ENCODE measurements at places on chromosomes 12 and 14. TPM values are rescaled to one million over a fixed set of nuclear protein-coding genes. Genes with fewer than 3 reads are reported as not detected.

DNA sequence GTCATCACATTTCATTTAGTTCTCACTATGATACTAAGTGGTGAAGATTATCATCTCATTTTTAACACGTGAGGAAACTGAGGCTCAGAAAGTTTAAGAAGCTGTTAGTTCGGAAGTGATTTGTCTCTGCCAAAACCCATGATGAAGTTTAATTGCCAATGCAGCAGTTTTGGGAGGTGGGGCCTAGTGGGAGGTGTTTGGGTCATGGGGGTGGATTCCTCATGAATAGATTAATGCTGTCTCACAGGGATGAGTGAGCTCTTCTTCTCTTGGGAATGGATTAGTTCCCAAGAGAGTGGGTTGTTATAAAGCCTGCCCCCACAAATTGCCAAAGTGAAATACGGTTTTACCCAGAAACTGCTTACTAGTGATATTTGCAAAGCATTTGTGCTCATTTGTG lies 91.5 kb upstream of the IGF1 start:
- no peak for DNase-seq

DNA sequence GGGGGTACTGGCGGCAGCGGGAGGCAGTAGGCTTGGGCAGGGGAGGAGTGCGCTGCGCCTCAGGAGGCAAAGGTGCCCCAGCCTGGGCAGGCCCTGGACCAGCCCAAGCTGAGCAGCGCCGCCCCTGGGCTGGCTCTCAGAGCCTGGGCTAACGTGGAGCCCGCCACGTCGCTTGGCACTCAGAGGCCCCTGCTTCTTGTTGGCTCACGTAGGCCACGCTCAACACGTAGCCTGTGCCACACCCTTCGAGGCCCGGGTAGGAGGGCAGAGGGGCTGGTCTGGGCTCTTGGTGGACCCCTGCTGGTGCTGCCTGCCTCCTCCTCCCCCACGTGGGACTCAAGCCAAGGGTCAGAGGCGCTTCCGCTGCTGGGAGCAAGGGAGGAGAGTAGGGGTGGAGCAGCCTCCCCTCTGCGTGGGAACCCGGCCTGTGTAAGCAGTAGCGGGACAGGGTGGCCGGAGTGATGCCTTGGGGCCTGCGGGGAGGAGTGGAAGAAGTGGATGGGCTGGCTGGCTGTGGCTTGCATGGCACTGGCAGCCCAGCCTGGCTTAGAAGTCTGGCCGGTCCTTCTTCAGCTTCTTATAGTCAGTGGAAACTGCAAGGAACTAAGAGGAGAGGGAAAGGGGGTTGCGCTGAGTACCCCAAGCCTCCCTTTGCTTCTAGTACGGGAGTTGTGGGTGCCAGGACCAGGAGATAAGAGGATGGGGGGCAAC lies 5.7 kb downstream of the SHMT2 start:
- DNase-seq = no peak

- peak; percentile 46 for DNase-seq
These were observed 507 bp downstream of the AHSA1 start for GRCh38 chr14:77458249-77458950.

DNA sequence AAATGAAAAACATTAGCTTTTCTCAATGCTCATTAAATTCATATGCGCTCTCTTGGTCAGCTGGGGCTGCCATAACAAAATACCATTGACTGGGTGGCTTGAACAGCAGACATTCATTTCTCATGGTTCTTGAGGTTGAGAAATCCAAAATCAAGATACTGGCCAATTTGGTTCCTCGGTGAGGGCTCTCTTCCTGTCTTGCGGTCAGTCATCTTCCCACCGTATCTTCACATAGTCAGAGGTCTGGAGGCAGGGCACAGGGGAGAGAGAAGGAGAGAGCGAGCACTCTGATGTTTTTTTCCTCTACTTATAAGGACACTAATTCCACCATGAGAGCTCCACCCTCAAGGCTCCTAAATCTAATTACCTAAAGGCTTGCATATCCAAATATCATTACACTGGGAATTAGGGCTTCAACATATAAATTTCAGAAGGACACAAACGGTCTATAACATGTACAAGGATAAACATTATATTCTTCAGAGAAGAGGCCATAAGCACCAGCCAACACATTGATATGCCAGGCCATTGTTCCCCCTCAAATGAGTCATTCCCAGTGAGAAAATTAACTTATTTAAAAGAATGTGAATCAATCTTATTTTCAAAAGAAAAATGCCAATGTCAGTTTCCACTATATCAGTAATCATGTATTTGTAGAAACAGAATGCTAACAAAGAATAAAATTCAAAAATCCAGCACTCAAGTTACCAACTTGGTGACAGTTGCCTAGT lies 152.2 kb downstream of the BTG1 start:
- no peak for DNase-seq

Gene PLEKHA5
- 30.5 TPM for total RNA-seq
